ENCODE measurements at places on chromosomes 3 and 15.

DNA sequence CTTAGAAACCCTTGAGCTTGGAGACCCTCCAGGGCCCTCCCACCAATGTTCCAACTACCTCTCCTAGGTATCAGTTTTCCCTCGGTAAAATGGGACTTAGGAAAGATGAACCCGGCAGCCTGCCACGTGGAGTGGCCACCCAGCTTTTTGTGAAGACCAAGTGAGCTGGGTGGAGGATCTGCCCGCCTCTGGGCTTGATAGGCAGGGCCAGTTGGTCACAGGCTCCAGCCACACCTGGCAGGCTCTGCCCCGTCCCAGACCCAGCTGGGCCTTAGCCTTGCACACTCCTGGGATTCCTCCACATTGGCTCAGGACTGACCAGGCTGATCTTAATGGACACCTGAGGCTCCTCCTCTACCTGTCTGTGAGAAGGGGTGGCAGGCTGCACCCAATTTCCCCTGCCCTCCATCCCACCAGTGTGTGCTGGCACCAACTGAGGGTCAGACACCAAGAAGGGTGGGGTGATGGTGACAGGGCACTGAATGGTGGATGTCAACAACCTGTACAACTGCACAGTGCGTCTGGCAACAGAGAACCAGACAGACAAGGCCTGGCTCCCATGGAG, 761 bp upstream of the GRIP2 start:
- no peak for DNase-seq

DNA sequence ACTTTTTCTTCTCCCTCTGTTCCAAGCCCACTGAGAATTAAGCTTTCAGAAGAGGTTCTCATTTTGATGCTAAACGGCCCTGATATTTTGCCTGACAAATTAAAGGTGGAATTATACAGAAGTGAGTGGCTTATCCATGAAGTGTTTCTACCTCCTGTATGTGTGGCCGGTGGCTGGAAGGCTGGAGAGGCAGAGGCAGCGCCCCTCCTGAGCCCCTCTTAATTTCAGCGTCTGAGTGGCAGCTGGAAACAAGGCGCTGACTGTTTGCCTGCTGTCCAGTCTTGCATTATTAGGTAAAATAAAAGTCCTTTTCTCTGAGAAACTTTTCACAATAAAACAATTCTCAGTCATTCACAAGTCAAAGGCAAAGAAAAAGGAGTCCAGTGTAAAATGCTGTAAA, 685.7 kb downstream of the MCTP2 start:
- no peak for DNase-seq

DNA sequence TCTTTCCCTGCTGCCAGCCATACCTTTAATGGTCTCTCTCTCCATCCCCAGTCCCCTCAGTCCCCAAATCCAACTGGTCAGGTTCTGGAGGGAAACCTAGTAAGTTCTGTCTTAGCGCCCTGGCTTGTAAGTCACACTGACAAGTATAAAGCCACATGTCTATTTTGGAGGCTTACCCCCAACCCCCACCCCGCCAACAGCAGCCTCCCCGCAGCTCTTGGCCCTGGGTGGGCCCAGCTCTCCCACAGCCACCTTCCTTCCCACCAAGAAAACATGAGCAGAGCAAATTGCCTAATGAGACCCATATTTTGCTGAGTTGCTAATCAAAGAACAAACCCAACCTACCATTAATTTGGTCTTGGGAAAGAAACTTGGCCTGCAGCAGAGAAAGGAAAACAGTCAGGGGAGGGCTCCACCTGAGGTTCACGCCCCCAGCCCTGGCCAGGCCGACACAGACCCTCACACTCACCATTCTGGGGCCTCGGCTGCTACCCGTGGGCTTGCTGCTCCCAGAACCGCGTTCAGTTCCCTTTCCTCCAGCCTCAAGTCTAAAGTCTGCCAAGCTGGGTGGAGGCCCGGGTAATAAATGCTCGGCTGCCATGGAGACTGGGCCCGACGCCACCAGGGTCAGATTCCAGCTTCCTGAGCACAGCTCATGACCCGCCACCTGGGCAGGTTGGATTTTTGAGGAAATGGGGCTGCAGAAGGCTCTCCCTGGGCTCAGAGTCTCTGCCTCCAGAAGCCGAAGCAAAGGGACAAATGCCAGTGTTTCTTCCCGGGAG, at the start of gene CALML4:
TSS of gene CALML4 (minus strand) at position 557 of the 782 bp plus-strand sequence. CDS start at position 472, 85 bp downstream.
- peak; percentile 83 for DNase-seq

DNA sequence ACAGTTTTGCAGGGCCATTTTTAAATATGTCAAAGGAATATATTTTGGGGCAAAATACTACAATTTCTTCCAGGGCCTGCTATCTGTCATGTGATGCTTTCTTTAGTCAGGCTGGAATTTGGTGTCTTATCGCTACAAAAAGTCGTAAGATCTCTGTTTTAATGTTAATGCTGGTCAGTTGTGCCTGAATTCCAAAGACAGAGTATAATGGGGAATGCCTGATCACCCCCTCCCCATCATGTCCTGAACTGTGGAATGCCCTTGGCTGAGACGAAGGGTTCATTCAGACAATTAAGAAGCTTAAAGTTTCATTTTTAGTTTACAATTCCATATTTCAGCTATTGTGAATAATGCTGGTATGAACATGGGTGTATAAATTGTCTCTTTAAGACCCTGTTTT, 203.0 kb downstream of the TBC1D5 start:
- no peak for DNase-seq

- DNase-seq, result no peak
Measured at GRCh38 chr3:192417017-192417416, 310.3 kb downstream of the FGF12 start.

DNA sequence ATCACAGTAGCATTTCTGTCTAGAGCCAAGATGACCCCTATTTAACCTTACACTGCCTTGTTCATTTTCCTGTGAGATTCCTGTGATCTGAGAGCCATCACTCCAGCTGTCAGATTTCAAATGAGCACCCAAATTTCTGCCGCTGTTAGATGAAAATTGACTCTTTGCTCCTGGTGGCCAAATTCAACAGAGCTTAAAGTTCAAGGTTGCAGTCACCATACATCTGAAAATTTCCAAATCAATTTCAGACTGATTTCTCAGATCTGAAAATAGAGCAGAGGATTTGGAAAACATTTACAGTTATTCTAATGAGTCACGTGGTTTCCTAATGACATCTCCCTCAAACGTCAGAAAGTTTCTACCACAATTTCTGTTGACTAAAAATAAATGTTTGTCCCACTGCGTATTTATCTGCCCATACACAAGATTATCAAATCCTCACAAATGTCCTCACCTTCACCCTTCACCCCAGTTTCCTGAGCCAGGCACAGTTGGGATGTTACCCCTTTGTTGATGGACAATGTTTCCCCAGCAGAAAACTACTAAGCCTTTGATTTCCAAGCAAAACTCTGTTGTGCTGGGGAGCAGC, 16.4 kb downstream of the HDC start:
- DNase-seq, result no peak

DNA sequence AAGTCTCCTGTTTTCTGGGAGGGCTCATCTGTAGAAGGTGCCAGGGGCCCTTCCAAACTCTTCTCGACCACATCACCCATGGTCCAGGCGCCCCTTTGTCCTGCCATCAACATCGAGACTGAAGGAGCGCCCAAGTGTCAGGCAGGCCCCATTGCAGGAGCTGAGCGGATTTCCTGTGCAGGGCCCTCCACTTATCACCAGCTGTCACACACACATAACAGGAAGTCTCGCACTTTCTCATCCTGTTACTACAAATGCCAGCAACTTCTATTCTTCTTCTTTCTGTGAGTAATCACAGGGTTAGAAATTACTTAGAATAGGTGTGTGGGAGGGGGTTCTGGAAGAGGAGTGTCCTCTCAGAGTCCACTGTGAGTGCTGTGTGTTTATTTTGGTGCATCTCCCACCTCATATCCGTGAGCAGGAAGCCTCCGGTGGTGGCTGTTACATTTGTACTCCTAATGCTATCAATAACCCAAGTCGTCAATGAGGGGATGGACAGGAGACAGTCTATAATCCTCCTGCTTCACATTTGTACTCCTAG, at the start of gene KLHL6:
TSS of gene KLHL6 (minus strand) at position 166 of the 541 bp plus-strand sequence. CDS start at position 113, 53 bp downstream.
- DNase-seq, result no peak

GRCh38 chr3:127849368-127849767, 27.1 kb upstream of the MGLL start:
- DNase-seq, result no peak

DNA sequence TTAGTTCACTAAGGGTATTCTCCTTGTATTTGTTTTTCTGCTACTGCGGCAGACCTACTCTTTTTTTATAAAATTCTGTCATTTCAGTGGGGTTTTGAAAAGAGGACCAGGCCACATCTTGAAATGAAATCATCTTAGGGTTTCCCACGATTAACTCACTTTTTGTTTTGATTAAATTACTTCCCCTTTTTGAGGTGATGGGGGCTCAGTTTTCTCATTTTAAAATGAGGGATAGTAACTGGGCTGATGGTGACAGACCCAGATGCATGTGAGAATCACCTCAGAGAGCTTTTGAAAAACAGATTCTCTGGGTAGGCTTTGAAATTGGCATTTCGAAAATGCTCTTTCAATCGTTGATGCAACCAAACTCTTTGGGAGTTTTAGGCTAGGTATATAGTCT, 24.2 kb downstream of the UBE2Q2 start:
- DNase-seq, result no peak

DNA sequence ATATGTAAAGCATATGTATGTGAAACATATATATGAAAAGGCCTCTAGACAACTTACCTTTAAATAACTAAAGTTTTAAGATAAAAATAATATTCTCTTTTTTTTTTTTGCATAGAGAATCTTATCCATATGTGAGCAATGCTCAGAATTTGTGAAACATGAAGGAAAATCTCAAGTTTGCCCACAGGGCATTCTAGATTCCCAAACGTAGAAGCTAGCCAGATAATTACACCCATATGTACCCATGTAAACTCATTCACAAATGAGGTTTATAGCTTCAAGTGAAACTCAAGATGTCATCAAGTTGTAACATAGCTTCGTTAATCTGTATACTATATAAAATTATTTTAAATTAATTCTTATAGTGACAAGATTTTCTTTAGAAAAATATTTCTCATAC, 537.3 kb upstream of the NR2F2 start:
- no peak for DNase-seq

DNA sequence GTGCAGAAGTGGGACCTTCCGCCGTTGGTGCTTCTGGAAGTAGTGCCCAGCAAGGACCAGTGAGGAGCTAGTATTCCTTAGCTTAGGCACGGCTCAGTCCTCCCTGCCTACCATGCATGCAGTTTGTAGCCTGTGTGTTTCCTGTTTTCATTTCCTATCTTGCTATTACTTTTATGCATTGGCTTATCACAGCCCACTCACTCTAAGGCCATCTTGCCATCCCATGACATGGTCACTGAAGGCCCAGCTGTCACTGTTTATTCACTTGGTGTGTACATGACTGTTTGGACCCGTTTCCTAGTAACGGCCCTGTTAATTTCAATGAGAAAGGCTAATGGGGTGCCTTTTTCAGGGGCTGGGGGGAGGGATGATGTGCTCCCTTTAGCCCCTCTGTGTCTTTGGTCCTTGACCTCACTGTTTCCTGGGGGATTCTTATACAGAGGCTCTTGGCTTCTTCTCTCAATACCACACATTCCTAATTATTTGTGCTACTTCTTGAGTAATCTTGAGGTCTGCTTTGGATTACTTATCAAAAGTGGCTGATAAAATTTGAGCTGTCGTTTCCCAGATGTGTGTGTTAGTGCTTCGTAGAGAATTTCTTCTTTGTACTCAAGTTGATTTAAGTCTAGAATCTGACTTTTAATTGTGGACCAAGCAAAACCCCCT, 24.5 kb upstream of the TRAK1 start:
- no peak for DNase-seq

- no peak for DNase-seq
Measured at GRCh38 chr3:159260049-159260662, 458.3 kb downstream of the MFSD1 start.

DNA sequence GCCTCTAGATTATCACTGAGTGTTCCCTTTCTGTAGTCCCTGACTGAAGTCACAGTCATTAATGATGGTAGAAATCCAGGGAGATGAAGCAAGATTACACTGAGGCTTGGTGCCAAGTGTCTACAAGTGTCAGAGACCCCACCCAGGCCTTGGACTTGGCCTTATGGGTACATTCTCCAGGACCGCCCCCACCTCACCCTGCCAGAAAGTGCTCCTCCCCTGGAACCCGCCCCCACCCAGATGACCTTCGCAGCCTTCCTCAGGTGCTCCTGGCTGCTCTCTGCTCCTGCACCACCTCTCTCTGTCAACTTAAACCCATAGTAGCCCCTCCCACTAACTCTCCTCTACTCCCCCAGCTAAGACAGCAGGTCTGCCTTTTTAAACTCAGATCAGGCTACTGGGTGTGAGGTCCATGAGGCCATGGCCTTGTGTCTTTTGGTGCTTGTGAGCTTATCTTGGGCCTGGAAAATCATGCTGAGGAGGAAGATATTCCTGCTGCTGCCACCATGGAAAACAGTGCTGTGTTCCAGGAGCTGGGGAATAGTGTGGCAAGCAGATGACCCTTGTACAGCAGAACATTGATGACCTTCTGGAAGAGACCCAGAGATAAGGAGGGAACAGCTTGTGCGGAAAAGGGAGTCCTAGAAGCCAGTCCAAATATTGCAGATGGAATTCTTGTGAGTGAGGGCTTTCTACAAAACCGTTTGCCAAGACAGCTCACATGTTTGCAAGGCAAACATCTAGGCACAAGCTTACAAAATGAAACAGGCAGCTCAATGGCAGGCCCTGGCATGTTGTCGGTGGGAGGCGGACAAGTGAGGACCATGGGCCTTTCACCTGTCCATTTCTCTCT, 40.3 kb upstream of the NDUFB4 start:
- DNase-seq, result no peak

DNA sequence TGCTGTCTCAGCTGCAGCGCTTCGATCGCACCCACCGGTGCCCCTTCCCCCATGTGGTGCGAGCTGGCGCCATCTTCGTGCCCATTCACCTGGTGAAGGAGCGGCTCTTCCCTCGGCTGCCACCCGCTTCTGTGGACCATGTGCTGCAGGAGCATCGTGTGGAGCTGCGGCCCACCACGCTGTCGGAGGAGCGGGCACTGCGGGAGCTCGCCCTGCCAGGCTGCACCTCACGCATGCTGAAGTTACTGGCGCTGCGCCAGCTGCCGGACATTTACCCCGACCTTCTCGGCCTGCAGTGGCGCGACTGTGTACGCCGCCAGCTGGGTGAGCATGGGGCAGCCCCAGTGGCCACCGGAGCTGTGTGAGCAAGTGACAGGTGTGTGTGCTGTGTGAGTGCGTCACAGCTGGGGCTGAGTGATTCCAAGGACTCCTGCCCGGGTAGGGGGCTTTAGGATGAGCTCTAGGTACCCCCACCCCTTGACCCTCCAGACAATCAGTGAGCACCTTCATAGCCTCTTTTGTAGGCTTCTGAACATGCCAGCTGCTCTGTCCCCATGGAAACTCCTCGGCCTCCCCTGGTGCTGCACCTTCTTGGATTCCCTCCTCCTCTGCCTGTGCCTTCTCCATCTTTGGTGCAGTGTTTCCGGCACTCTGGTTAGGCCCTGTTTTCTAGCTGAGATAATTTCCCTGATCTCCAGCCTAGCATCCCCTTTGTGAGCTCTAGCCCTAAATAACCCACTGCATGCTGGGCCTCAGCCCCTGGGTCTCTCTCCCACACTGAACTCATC, 7.0 kb downstream of the C15orf39 start:
- no peak for DNase-seq

DNA sequence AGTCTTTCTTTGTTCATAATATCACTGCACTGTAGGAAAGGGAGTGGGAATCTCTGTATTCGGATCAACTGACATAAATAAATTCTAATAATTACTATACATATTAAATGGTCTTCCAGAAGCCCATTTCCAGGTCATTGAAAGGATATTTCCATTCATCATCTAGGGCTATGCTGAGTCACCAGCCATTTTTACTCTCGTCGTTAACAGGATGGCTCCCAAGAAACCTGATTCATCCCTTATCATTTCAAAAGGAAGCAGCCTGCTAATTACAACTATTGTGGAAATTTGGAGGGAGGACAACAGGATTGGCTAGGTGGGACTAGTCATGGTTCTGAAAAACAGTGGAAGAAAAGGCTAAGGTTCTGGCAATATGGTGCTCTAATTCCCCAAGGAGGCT, 13.6 kb downstream of the GMNC start:
- DNase-seq, result no peak

Measured in left forelimb (tissue), 1 donor.